ENCODE measurements at places on chromosomes 7 and 10.

GRCh38 chr7:123242467-123243092, 42.8 kb upstream of the SLC13A1 start:
- DNase-seq, result no peak

DNA sequence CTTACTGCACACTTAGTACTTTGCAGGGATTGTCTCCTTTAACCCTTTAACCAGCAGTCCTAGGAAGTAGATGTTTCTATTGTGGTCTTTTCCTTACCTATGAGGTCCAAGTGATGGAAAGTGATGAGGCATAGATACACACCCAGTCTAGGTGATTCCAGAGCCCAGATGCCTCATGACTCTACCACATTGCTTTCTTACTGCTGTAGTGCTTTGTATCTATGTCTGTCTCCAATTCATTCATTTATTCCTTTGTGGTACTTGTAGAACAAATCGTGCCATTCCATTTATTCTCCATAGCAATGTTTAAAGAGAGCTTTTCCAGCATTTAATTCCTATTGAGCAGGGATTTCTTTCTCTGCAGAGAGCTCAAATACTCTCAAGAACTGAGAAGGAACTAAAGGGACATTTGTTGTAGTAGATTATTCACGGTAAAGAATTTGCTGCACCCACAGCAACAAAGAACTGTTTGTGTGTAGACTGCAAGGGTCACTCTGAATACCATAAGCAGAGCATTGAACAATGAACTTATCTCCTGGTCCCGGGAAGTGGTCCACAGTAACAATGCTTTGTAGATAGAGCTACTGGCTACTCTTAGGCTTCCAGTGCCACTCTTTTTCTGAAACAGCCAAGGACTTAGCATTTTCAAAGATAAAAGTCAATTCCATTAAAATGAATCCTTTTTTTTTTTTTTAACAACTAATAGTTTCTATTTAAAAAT, 337.0 kb downstream of the PTEN start:
- no peak for DNase-seq

GRCh38 chr7:69939317-69939716, 341.0 kb downstream of the AUTS2 start:
- no peak for DNase-seq

- no peak for DNase-seq
Observed at GRCh38 chr10:97676770-97677581, 10.1 kb downstream of the AVPI1 start.

DNA sequence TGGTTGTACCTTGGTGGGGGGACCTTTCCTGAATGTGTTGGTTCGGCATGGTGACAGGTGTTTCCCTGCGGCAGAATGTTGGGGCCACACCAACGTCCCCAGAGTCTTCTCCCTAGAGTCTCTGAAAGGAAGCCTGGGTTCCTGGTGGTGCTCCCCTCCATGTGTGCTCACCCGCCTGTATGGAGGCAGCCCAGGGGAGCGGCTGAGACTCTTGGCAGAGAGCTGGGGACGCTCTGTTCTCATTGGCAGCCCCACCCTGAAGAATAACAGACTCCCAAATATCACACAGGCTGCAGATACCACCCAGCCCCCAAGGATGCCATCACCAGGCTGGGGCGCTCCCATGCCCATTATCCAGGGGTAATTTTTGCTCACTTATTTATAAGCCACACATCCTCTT, 34.8 kb downstream of the CHST12 start:
- DNase-seq, result no peak

Measured in stimulated activated CD4-positive, alpha-beta T cell treated with anti-CD3 and anti-CD28 coated beads, Interleukin-12 subunit alpha, Interleukin-12 subunit beta, amount 100 ng/mL, for 48 hours (primary cell).